ENCODE measurements at places on chromosomes 12 and 14.

DNA sequence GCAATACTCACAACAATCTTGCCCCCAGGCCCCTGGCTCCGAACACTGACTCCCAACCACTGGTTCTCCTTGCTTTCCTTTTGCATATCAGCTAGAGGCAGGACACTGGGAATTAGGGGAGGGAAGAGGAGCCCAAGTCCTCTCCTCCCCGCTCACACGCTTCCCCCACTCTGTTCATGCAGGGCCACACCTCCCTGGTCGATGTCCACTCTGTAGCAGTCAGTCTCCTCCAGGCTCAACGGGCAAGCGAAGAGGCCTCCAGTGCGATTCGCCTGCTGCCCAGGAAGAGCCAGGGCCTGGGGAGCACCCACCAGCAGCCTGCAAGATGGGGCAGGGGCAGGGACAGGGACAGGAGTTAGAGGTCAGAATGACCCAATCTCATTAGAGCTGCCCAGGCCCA, 4.8 kb downstream of the ITGA7 start:
- no peak for DNase-seq

GRCh38 chr14:25122211-25122610, 72.3 kb upstream of the STXBP6 start:
- DNase-seq, result no peak

DNA sequence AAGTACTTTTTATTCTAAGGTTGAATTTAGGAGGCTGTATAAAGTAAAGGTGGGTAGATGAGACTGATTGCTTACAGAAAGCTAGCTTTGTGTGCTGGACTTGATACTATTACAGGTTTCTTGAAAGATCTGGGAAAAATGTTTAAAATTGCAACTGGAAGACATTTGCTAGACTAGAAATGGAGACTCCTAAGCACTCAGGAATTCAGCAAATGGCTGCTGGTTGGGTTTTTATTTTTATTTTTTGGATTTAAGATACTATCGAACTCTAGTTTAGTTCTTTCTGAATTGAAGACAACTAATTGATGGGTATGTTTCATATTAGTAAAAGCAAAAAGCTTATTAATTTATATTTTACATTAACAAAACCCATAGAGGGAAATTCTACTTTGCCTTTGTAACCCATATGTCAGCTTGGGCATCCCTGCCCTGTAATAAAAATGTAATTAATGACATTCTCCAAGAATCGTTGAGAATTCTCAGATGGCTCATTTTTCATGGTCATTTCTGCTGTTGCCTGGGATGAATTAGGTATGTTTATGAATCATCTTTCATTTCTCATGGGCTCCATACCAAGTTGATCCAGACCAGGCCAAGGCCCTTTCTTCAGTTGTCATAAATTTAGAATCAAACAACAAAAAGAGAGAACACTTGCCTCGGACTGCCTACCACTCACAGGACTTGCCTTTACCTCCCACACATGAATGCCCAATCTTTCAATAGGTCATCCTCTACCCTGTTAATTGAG, 102.1 kb downstream of the ERGIC2 start:
- DNase-seq, result peak; percentile 5

- DNase-seq, result no peak
Observed at GRCh38 chr14:36519431-36520321, at the start of gene NKX2-1. Gene NKX2-1, minus strand, starts transcription at chr14:36520232. Its CDS starts 103 bp downstream, at chr14:36520129.

DNA sequence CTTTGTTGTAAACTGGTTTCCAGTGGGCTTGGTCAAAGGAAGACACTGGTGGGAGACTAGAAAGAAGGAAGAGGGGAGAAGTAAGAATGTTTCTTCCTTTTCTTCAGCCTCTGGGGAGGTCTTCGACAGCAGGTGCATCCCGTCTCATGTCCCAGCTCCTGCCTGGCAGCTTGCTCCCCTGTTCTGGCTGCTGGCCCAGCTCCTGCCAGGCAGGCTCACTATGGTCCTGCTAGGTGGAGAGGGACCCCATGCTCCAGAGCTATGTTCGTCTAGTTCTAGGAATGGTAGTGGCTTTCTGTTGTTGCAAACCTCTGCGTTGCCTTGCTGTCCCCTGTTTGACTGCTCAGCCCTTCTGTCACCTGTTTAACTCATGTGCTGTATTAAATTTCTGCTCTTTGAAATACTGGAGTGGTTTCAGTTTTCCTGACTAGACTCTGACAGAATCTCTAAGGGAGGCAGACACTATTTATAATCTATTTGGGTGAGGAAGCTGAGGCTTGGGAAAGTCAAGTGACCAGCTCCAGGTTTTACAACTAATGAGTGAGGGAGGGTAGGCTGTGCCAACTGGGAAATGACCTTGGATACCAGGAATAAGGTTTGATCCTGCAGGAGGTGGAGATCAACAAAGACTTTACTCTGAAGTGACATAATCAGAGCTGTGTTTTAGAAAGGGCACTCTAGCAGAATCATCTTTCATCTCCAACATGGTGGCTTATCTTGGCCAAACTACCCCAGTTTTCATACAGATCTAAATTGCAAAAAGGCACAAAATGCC, 94.7 kb upstream of the DDHD1 start:
- DNase-seq, result no peak

DNA sequence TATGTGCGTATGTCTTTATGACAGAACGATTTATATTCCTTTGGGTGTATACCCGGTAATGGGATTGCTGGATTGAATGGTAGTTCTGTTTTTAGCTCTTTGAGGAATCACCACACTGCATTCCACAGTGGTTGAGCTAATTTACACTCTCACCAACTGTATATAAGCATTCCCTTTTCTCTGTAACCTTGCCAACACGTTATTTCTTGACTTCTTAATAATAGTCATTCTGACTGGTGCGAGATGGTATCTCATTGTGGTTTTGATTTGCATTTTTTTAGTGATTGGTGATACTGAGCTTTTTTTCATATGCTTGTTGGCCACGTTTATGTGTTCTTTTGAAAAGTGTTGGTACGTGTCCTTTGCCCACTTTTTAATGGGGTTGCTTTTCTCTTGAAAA, 49.7 kb downstream of the FRS2 start:
- DNase-seq, result no peak

- no peak for DNase-seq
Observed at GRCh38 chr12:115323223-115323905, 639.4 kb upstream of the TBX3 start.

- no peak for DNase-seq
Observed at GRCh38 chr14:89603938-89604480, 187.0 kb upstream of the FOXN3 start.

DNA sequence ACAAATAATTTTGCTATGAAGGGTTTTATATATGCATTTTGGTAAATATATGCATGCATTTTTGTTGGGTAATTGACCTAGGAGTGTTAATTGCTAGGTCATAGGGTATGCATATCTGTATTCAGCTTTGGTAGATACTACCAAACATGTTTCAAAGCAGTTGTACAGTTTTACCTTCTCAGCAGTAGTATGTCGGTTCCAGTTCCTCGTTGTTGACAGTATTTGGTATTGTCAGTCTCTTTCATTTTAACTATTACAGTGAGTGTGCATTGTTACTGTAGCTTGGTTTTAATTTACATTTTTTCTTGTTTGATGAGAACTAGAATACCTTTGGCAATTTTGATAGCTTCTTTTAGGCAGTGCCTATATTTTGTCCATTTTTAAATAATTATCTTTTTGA, 98.9 kb downstream of the ARID2 start:
- no peak for DNase-seq

- no peak for DNase-seq
Observed at GRCh38 chr14:21723431-21724045, 49.9 kb upstream of the OR4E1 start.

DNA sequence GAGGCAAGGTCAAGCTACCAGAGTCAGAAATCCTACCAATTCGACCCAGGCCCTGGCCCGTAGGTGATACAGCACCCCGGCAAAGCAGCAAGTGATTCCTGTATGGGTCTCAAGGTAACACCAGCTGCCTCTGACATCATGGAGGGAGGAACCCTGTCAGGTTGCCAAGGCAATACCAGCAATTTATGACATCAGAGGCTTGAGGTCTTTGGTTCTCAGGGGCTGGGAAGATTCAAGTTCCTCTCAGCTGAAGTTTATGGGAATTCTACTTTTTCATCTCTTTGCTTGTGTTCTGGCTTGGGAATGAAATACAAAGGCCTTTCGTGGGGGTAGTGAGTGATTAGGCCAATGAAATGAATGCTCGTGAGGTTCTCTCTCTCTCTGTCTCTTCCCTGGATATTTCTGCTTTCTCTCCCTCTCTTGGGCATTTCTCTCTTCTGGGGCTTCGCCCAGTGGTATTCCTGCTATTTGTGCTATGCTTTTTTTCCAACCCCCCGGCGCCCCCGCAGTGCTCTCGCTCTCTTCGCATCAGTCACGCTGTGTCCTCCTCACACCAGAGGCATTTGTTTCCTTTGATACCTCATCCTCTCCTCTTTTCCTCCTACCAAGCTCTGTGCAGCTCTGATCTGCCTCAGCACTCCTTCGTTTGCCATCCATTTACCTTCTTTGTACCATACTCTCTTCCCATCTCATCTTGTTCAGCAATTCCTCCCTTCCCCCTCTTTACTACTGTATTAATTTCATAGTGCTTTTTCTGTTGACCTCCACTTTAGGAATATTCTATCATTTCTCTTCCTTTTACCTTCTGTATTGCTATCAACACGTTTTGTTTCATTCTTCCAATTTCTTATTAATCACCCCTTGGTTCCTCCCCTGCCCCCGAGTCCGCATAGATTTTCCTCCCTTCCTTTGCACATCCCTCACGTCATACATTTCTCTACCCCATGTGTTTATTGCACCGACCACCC, 2.9 kb downstream of the ZFHX2 start:
- DNase-seq, result peak; percentile 49

- DNase-seq, result no peak
Observed at GRCh38 chr14:61632807-61633206, 62.5 kb upstream of the HIF1A start.

- no peak for DNase-seq
Observed at GRCh38 chr12:82412246-82412645, 53.9 kb downstream of the METTL25 start.

Data from AG04449 (cell line).